ENCODE measurements at places on chromosomes 2 and 18. TPM values are rescaled to one million over a fixed set of nuclear protein-coding genes. Genes with fewer than 3 reads are reported as not detected.

- H3K4me1 ChIP-seq = no peaks in the 10 kb centered on the region
- no peak overlapping the region for H3K27ac ChIP-seq
- DNase-seq = no peak
- peaks cover 42% of the 10 kb centered on the region for H3K27me3 ChIP-seq
These were observed 28.9 kb upstream of the HDAC4 start for GRCh38 chr2:239429473-239430350.

DNA sequence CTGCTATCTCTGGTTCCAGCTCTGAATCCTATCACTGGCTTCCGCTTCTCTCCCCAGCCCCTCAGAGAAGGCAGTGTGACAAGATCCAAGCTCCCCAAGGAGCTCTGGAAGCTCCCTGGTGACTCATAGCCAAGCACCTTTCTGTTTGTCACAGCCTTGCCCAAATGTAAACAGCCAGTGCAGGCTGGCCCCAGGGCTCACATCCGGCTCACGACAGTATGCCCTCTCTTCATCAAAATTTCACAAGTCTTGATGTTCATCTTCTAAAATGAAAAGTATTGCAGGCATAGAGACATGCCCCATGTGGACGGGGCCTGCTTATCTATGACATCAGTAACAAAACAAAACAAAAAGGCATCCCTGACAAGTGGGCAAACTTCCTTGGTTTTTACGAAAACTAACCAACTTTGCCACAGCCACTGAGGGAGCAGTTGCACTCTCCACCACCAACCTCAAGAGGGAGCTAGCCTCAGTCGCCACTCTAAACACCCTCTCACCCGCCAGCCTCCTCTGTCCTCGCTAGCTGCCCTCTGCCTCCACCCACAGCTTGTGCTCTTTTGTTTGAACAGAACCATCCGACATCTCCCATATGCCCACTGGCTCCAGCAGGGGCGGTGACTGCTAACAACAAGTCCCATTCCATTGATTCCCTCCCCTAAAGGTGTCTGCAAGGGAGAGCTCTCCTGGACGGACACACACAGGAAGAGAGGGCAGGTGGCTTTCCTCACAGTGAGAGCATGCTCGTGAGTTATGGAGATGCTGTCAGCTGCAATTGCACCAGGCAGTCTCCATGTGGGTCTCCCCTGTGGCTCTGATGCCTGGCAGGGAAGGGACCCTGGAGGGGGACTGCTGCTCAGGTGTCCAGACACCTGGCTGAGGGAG lies 71.0 kb upstream of the DAPL1 start:
- H3K36me3 ChIP-seq = no peaks in the 10 kb centered on the region
- peak overlapping the region; percentile 32 for H3K27ac ChIP-seq
- no peak overlapping the region for H3K4me3 ChIP-seq
- no peaks in the 10 kb centered on the region for H3K27me3 ChIP-seq

DNA sequence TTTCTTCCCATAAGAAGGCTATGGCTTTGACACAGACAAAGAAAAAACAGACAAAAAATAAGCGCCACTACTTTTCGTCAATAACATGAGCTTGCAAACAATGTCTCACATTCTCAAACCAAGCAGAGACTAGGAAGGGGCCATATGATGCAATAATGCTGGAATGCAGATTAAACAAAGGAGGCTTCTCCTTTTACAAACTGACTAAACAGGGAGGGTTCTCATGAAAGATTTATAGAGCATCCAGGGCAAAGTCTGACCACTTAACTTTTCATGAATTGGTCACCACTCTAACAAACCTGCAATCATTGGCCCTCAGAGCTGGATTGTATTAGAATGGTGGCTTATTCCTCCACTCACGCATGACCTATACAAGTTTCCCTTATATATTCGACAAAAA lies 663.3 kb upstream of the CHAC2 start:
- peak; percentile 65 for DNase-seq
- no peak overlapping the region for H3K27ac ChIP-seq
- H3K36me3 ChIP-seq = no peaks in the 10 kb centered on the region
- no peaks in the 10 kb centered on the region for H3K27me3 ChIP-seq

GRCh38 chr2:161379740-161380139 lies 36.4 kb upstream of the TBR1 start:
- peak overlapping the region; percentile 38 for H3K27ac ChIP-seq
- H3K4me1 ChIP-seq = peaks cover 5% of the 10 kb centered on the region
- peak; percentile 13 for DNase-seq
- H3K36me3 ChIP-seq = peaks cover 8% of the 10 kb centered on the region
- no peaks in the 10 kb centered on the region for H3K27me3 ChIP-seq

DNA sequence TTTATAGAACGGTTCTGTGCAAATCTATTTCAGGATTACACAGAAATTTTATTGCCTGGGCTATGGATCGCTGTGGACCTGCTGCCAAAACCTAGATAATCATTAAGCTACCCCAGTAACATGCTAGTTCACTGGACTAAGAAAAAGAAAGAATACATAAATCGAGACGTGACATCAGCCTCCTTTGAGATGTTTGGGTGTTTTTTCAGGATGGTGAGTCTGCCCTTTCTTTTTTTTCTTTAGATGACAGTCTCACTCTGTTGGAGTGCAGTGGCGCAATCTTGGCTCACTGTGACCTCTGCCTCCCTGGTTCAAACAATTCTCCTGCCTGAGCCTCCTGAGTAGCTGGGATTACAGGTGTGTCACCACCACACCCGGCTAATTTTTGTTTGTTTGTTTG lies 52.0 kb downstream of the FHOD3 start:
- no peak overlapping the region for H3K4me3 ChIP-seq
- peaks cover 13% of the 10 kb centered on the region for H3K36me3 ChIP-seq
- no peak overlapping the region for H3K27ac ChIP-seq
- H3K4me1 ChIP-seq = peaks cover 7% of the 10 kb centered on the region
- no peaks in the 10 kb centered on the region for H3K27me3 ChIP-seq

- no peak for DNase-seq
- peaks cover 47% of the 10 kb centered on the region for H3K27me3 ChIP-seq
- no peak overlapping the region for H3K27ac ChIP-seq
- no peak overlapping the region for H3K4me3 ChIP-seq
These were observed 114.5 kb downstream of the TMEM18 start for GRCh38 chr2:562391-563364.

DNA sequence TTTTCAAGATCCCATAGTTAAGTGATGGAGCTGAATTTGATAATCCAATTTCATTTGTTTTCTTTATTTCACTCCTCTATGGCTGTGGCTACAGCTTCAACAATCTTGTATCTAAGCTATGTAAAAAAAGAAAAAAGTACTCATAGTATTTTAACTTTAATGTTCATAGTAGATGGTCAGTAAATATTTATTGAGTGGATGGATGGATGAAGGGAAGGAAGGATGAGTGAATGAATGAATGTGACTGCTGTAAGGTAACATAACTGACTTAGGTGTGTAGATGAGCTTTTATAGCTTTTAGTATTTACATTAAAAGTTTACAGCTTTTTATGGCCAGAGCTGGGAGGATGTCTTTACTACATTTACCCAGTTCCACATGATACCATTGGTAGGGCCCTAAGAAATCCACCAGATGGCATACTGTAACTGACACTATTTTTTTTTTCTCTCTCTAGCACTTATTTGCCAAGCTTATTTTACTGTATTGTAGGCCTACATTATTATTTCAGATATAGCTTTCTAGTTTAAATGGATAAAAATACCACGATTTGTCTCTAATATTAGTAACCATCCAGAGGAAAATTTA lies 13.4 kb upstream of the HRH4 start:
- no peak overlapping the region for H3K4me3 ChIP-seq
- no peak overlapping the region for H3K27ac ChIP-seq
- H3K36me3 ChIP-seq = peaks cover 80% of the 10 kb centered on the region
- DNase-seq = no peak
- H3K27me3 ChIP-seq = no peaks in the 10 kb centered on the region
- no peaks in the 10 kb centered on the region for H3K4me1 ChIP-seq

DNA sequence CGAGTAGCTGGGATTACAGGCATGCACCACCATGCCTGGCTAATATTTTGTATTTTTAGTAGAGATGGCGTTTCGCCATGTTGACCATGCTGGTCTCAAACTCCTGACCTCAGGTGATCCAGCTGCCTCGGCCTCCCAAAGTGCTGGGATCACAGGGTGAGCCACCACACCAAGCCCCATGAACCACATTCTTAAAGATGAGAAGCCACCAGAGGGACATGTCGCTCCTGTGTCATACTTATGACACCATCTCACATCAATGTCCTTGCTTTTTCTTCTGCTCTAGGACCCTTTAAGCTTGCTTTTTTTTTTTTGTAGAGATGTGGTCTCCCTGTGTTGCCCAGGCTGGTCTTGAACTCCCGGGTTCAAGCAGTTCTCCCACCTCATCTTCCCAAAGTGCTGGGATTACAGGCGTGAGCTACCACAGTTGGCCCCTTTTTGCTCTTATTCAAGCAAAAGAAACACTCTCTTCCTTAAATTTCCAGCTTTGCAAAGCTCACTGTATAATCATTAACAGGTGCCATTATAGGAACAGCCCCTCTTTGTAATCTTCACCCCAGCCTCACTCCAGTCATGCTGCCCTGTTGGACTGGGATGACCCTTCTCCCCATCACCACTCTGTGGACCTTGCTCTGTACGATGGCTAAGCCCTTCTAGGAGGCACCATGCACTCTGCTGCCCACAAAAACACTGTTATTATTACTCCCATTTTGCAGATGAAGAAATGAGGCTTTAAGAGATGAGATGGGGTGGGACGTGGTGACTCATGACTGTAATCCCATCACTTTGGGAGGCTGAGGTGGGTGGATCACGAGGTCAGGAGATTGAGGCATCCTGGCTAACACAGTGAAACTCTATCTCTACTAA lies 10.8 kb upstream of the KCNG3 start:
- H3K4me1 ChIP-seq = no peaks in the 10 kb centered on the region
- no peak overlapping the region for H3K27ac ChIP-seq
- no peak for DNase-seq
- H3K4me3 ChIP-seq = no peak overlapping the region

DNA sequence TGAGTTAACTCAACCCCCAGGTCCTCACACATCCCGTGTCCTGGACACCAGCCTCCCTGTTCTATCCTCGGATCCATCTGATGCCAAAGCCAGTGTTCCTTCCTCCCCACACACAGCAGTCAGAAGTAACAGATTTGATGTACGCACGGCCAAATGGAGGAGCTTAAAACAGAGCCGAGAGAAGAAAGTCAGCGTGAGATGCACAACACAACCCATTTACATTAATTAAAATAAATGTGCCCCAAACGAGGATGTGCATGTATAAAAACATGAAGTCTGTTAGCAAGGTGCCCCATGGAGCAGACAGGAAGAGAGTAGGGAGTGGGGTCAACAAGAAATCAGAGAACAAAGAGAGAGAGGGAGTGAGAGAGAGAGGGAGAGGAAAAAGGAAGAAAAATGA lies 191.2 kb downstream of the HAUS1 start:
- H3K36me3 ChIP-seq = peaks cover 5% of the 10 kb centered on the region
- H3K27me3 ChIP-seq = no peaks in the 10 kb centered on the region
- H3K4me1 ChIP-seq = peaks cover 14% of the 10 kb centered on the region

DNA sequence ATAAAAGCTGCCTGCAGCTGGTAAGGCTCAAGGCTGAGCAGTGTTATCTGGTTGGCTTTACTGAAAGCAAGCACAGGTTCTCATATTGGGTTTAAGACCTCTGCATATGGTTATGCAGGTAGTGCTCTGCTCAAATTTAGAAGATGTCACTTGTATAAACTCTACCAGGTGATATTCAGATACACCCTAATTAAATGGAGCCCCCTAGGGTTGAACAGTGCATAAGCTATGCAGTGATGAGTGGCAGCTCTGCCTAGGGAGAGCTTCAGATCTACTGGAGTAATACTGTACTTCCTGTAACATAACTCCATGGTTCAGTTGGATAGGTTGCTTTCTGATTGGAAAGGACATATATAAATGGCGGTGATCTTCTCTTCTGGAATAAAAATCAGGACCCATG lies 222.7 kb downstream of the CYRIA start:
- no peak for DNase-seq
- H3K4me1 ChIP-seq = no peaks in the 10 kb centered on the region
- H3K27me3 ChIP-seq = no peaks in the 10 kb centered on the region
- no peak overlapping the region for H3K27ac ChIP-seq
- no peaks in the 10 kb centered on the region for H3K36me3 ChIP-seq

DNA sequence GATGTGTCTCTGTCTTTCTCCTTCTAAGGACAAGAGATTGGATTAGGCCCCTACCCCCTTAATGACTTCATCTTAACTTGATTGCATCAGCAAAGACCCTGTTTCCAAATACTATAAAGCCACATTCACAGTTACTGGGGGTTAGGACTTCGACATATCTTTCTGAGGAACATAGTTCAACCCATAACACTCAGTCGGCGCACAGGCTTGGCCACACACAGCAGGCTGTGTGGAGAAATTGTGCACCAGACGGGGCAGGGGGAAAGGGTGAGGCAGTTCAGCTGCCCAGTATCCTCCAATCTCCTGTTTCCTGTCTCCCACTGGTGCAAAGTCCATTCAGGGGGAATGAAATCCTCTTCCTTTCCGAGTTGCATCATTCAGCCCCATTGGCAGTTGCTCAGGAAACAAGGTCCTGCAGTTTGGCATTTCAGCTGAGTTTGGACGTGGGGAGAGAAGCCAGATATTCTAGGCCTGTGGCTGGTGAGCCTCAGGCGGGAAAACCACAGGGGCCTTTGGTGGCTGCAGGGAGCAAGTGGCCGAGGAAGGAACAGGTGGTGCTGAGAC lies 9.4 kb upstream of the RAPGEF4 start:
- no peaks in the 10 kb centered on the region for H3K36me3 ChIP-seq
- DNase-seq = no peak
- H3K4me3 ChIP-seq = no peak overlapping the region
- H3K27me3 ChIP-seq = peaks cover 10% of the 10 kb centered on the region
- peaks cover 6% of the 10 kb centered on the region for H3K4me1 ChIP-seq

- H3K4me3 ChIP-seq = no peak overlapping the region
- H3K36me3 ChIP-seq = peaks cover 41% of the 10 kb centered on the region
- H3K4me1 ChIP-seq = peaks cover 11% of the 10 kb centered on the region
- H3K27me3 ChIP-seq = no peaks in the 10 kb centered on the region
- H3K27ac ChIP-seq = no peak overlapping the region
These were observed 50.4 kb downstream of the PLEKHA3 start for GRCh38 chr2:178530625-178531142.

DNA sequence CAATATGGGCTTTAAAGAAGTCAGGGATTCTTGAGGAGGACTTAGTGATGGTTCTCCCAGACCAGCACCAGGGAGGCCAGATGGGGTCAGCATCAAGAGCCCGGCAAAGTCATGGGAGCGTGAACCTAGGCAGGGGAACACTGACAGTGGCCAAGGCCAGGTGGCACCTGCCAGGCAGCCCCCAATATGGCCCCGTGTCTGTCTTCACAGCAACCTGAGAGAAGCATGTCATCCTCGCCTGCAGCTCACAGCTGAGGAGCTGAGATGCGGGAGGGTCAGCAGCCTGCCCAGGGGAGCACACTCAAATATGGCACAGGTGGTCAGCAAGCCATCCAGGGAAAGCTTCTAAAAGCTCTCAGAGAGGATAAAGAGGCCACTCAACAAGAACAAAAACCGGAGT lies 105.7 kb upstream of the GPC1 start:
- H3K4me1 ChIP-seq = peaks cover 6% of the 10 kb centered on the region
- peaks cover 63% of the 10 kb centered on the region for H3K27me3 ChIP-seq
- no peak overlapping the region for H3K4me3 ChIP-seq
- H3K27ac ChIP-seq = no peak overlapping the region
- no peak for DNase-seq

- no peak overlapping the region for H3K4me3 ChIP-seq
- no peaks in the 10 kb centered on the region for H3K36me3 ChIP-seq
- no peaks in the 10 kb centered on the region for H3K27me3 ChIP-seq
- H3K4me1 ChIP-seq = no peaks in the 10 kb centered on the region
These were observed 197.6 kb downstream of the LDLRAD4 start for GRCh38 chr18:13416208-13416607.

ASB18 gene
- total RNA-seq = not detected

DOK1 gene
- total RNA-seq = 4.6 TPM

UGT1A5 gene
- not detected for total RNA-seq

DLGAP1 gene
- not detected for total RNA-seq

WNT10A gene
- total RNA-seq = not detected

ZBTB7C gene
- total RNA-seq = 0.42 TPM

CLEC4F gene
- total RNA-seq = not detected

NEB gene
- 1.2 TPM for total RNA-seq

BOLL gene
- total RNA-seq = not detected

NPPC gene
- total RNA-seq = not detected

TEX44 gene
- not detected for total RNA-seq

All from MCF 10A (cell line).